Esophagus squamous epithelium (tissue), 5 donors: ENCODE measurements at places on chromosomes 11 and 22.

GRCh38 chr11:75595429-75595828, 33.4 kb downstream of the SERPINH1 start:
- DNase-seq, result no peak

- DNase-seq, result no peak
Measured at GRCh38 chr11:68040957-68041591, 2.2 kb downstream of the TCIRG1 start.

DNA sequence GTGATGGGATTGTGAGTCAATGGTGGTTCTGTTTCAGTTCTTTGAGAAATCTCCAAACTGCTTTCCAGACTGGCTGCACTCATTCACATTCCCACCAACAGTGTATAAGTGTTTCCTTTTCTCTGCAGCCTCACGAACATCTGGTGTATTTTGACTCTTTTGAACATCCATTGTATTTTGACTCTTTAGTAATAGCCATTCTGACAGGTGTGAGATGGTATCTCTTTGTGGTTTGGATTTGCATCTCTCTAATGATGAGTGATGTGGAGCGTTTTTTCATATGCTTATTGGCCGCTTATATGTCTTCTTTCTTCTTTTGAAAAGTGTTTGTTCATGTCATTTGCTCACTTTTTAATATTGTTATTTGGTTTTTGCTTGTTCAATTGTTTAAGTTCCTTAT, 19.4 kb downstream of the NELL1 start:
- no peak for DNase-seq

- no peak for DNase-seq
Measured at GRCh38 chr22:49538006-49538405, 289.7 kb downstream of the BRD1 start.

GRCh38 chr11:65118097-65118837, 766 bp upstream of the ZNHIT2 start:
- no peak for DNase-seq

DNA sequence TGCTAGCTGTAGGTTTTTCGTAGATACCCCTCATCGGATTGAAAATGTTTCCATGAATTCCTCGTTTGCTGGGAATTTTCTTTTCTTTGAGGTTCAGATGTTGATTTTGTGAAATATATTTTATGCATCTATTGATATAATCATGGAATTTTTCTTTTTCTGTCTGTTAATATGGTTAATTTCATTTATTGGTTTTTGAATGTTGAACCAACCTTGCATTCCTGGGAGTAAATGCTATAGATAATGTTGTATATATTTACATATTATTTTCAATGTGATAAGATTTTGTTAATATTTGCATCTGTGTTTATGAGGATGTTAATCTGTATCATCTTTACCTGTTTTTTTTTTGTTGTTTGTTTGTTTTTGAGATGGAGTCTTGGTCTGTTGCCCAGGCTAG, 10.6 kb upstream of the NDUFA6 start:
- no peak for DNase-seq

DNA sequence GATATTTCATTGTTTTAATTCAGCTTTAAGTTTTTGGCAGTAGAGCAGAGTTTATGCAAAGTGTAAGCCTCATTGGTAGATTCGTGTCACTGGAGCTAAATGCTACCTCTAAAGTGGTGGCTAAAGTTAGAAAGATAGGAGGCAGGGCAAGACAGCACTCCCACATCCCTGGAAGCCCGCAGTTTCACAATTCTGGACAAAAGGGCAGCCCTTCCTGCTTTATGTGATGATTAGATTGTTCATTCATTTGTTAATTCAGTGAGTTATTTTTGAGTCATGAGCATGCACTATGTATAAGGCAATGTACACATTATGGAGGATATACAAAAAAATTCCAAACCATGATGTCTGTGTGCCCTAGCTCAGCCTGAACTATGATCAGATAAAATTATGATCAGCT, 52.1 kb upstream of the EIF3M start:
- no peak for DNase-seq

- DNase-seq, result no peak
Measured at GRCh38 chr11:34650528-34650927, 29.6 kb downstream of the EHF start.

- DNase-seq, result no peak
Measured at GRCh38 chr11:127965939-127966668, 621.3 kb downstream of the ETS1 start.

GRCh38 chr11:86043765-86044503, 24.9 kb downstream of the PICALM start:
- DNase-seq, result no peak

- no peak for DNase-seq
Measured at GRCh38 chr11:34890812-34891211, 25.4 kb downstream of the APIP start.

DNA sequence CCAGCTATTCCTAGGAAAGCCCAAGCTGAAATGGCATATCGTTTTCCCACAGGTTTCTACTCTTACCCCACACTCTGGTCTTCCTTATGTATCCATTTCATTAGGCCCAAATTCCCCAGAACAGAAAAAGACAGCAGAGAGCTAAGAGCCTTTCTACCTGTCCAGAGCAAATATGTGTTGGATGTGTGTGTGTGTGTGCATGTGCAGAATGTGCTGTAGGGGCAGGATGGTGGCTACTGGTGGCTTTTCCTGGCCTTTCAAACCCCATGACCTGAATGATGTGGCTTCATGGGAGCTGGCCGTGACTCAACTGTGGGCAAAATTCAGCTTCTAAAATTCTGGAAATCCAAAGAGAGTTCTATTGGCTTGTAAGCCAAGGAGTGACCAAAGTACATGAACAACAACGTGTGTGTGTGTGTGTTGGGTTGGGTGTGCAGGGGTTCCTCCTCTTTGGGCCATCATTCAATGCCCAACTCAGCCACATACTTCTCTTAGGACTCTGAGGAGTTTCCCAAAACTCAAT, 421.4 kb upstream of the CADM1 start:
- DNase-seq, result no peak

GRCh38 chr22:19828035-19828401, 26.7 kb downstream of the GNB1L start:
- no peak for DNase-seq

DNA sequence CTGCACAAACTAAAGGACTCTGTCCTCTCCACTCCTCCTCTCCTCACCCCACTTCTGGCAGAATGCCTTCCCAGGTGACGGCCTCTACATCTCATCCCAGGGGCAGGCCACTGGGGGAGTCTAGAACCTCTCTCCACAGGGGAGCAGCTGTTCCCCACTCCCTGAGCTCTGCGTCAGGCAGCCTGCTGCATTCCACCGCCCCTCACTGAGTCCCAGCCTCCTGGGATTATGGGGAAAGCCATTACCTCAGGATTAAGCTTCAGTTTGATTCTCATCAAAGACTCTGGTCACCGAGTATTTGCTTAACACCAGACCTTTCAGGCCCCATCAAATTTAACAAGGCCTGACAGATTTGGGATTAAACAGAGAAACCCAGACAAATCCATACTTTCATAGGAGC, 405.9 kb downstream of the NXPE2 start:
- no peak for DNase-seq
